ENCODE measurements at places on chromosomes 2 and 18.

GRCh38 chr2:69034845-69035244 lies 21.9 kb downstream of the ANTXR1 start:
- no peak for DNase-seq

GRCh38 chr2:179671043-179671981 lies 190.1 kb downstream of the ZNF385B start:
- DNase-seq, result no peak

DNA sequence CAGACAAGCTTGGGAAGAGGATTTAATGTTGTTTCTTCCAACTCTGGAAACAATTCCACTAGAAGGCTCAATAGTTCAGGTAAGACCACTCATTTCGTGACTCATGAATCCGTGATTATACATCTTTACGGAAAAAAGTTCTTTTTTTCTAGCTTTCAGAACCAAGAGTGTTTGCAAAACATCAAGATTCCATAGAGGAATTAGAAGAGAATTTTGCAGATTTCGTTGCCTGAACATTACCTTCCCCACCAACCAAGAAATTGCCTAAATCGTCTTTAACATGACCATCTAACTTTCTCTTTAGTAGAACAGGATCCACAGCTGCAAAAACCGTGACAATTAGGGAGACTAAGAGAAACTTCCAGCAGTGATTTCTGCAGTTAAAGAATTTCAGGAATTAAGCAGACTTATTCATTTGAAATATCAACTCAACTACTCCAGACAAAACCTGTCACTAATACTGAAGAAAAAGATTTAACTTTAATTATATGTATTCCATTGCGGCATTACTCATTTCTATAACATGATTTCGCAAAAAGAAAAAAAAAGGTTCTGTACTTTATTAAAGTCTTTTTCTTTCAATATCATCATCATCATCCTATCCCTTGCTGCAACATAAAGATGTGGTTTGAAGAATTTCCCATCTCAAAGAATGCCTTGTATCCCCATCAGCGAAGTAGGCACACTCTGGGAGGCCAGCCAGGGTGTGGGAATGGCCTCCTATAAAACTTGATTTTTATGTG lies 1.9 kb upstream of the NAB1 start:
- DNase-seq, result no peak

DNA sequence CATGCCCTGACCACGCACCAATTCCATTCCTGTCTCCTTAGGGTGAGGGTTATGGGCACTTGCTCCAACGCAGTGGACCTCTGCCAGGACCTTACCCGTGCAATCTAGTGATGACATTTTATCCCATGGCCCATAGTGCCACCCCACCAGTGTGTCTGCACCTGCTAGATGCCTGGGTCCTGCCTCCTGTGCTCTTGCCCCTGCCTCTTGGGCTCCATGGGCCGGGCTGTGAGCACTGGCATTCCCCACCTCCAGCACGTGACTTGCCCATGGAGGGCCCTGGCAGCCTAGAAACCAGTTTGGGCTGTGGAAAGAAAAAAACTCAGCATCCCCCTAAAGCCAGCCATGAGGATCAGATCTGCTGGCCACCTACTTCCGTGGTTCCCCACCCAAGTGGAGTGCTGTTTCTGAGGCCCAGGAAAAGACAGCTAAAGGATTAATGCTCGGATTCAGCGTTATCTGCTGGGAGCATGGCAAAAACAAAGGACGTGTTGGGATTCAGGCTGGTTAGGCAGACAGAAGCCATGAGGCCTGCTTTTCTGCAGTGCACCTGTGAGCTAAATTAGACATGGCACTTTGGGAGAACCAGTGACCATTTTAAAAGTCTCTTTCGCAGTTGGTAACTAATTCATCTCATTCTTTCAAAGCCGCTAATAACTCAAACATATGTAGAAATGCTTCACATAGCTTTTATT lies 129.2 kb downstream of the ALPK2 start:
- DNase-seq, result no peak

- DNase-seq, result no peak
These were observed 400.5 kb upstream of the RAB12 start for GRCh38 chr18:8208716-8209115.

DNA sequence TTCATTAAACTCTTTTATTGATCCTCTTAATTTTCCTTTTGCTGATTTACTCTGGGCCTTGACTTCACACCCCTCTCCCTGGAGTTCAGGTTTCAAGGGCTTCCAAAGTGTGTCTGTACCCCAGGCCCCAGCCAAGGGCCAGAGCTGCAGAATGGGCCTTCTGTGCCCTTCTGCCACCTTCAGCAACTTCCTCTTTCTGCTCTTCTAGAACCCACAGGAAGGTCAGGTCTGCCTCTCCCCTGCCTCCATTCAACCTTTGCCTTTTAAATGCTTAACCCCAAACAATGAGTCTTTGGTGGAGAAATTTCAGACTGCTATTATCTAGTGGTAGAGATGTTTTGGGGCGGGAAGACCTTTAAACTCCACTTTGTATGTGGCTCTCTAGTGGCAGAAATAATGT lies 63.1 kb downstream of the TSN start:
- DNase-seq, result no peak

- no peak for DNase-seq
These were observed 32.5 kb downstream of the GAREM1 start for GRCh38 chr18:32438173-32438572.

GRCh38 chr18:11521853-11522252 lies 87.5 kb upstream of the SLC35G4 start:
- DNase-seq, result no peak

DNA sequence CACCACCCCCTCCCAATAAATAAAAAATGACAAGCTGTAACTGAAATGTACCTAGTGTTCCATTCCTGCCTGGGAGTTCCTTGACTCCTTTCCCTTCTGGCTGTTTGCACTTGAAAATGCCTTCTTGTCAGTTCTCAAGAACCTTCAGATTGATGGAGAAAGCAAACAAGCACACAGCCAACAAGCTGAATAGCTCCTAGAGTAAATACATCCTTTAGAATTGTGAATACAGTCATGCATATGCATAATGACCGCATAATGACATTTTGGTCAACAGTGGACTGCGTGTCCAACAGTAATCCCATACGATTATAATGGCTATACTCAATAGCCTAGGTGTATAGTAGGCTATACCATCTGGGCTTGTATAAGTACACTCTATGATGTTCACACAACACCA lies 97.0 kb downstream of the LYPD6 start:
- DNase-seq, result no peak

DNA sequence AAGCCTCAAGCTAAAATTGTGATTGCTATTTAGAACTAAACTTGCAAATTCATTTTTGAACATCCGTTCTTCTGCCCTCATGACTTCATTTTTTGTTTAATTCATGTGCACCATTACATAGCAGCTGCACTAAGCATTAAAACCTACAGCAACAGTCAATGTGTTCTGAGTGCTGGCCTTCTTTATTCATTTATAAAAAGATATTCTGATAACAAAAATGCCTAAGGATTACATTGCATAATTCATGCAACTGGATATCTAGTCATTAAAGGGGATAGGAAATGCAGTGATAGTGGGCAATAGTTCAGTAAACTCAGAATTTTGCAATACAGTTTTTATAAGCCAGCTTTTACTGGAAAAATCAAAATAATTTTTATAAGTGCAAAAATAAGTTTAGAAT lies 294.4 kb upstream of the EPC2 start:
- DNase-seq, result no peak
